ENCODE measurements at places on chromosomes 1 and 21.

- no peak for DNase-seq
Observed at GRCh38 chr1:198932351-198932991, 293.6 kb downstream of the PTPRC start.

- DNase-seq: no peak
Observed at GRCh38 chr1:230368363-230368762, 57.8 kb downstream of the PGBD5 start.

GRCh38 chr1:222229672-222230312 is 318.1 kb downstream of the HHIPL2 start:
- no peak for DNase-seq

- no peak for DNase-seq
Observed at GRCh38 chr1:79293611-79294010, 287.1 kb upstream of the ADGRL4 start.

DNA sequence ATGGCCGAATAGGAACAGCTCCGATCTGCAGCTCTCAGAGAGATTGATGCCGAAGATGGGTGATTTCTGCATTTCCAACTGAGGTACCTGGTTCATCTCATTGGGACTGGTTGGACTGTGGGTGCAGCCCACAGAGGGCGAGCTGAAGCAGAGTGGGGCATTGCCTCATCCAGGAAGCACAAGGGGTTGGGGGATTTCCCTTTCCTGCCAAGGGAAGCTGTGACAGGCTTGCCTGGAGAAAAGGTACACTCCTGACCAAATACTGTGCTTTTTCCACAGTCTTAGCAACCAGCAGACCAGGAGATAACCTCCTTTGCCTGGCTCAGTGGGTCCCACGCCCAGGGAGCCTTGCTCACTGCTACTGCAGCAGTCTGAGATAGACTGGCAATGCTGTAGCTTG is 66.9 kb downstream of the HSD3B1 start:
- DNase-seq: no peak

GRCh38 chr1:221149555-221150075 is 270.4 kb downstream of the HLX start:
- no peak for DNase-seq

- DNase-seq: no peak
Observed at GRCh38 chr1:237811633-237812032, 79.1 kb downstream of the ZP4 start.

DNA sequence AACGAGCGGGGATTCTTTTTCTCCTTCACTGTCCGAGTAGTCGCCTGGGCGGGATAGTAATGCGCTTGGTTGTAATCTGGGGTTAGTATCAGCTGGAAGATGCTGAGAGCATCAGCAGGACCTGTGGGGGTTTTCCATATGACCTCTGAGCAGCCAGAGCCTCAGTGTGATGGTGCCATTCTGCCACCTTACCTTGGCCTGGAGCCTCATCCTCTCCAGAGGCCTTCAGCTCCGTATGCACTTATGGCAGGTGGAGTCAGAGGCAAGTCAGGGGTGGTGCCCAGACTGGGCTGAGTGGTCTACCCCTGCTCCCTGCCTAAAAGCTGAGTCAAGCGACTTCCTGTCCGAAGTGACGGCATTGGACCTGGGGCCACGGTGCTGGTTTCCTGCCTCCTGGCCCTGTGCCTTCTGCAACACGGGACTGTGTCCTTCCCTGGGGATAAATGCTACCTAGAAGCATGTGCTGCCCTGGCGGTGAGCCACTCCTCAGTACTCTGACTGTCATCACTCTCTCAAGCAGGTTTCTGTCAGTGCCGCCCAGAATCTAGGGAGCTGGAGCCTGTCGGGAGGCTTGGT is 24.7 kb downstream of the TENT5C start:
- DNase-seq: no peak

GRCh38 chr1:116508984-116509980 is 61.5 kb downstream of the CD58 start:
- no peak for DNase-seq

DNA sequence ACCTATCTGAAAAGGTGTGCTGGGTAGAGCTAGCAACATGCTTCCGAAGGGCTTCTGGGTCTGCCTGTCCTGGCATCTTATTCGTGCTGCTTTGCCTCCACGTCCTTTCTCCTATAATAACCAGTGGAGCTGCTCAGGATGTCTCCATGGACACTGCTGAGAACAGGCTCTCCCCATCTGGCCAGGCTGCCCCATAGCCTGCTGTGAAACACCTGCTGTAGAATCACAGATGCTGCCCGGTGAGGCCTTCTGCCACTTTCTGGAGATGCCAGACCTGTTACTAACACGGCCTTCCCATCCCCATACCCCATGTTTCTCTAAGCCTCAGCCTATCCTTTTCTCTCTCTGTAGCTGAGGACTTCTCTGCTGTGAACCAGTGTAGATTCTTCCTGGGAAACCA is 120.5 kb downstream of the IER5 start:
- no peak for DNase-seq

DNA sequence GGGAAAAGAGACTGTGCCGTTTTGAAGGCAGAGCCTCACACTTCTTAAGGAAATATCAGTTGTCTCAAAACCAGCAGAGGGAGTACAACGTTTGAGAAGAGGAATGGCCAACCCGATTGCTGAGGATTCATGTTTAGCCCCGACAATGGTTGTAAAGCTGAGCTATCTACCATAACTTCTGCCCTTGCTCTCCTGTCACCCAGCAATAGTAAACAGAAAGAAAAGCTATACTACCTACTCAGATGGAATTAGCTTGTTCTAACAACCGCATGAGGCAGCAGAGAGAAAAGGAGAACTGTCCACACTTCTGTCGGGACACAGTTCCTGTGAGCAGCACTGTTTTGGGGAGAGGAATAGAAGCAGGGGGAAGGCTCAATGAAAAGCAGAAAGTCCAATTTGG is 91.2 kb downstream of the SLC45A1 start:
- DNase-seq: no peak

- DNase-seq: no peak
Observed at GRCh38 chr21:29245104-29245643, 53.5 kb upstream of the BACH1 start.

GRCh38 chr1:61561666-61562065 is 163.3 kb downstream of the TM2D1 start:
- no peak for DNase-seq

- no peak for DNase-seq
Observed at GRCh38 chr1:8349473-8349865, 31.6 kb downstream of the SLC45A1 start.

GRCh38 chr21:25845729-25846256 is 111.0 kb downstream of the GABPA start:
- DNase-seq: no peak

GRCh38 chr1:89698020-89698560 is 65.2 kb downstream of the LRRC8C start:
- no peak for DNase-seq

DNA sequence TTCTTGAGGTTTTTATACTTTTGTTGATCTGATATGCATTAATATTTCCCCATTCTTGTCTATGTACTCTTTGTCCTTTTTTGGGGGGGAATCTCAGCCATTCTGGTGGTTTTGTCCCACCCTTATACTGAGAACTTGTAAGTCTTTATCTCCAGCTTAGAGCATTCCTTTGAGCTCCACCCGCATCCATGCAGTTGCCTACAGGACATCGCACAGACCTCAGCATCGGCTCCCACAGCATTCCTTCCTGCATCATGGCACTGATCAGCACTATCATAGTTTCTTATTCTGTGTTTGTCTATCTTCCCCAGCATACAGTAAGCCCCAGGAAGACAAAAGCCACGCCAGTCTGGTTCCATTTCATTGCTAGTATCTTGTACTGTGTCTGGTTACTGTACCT is 33.0 kb downstream of the HHAT start:
- no peak for DNase-seq

DNA sequence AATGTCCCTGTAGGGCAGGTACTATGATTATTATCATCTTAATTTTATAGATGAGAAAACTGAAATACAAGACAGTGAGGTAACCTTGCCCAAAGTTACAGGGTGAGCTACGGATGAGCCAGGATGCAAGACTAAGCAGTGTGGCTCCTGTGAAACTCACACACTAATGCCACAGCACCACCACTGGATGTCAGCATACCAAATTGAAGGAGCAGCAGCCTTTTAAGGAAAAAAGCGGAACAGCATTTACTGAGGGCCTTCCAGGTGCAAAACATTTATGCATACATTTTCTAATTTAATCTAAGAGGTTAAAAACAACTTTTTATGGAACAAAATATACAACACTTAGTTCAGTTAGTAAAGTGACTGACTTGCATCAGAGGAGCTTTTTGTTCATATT is 41.7 kb downstream of the SEC16B start:
- no peak for DNase-seq

DNA sequence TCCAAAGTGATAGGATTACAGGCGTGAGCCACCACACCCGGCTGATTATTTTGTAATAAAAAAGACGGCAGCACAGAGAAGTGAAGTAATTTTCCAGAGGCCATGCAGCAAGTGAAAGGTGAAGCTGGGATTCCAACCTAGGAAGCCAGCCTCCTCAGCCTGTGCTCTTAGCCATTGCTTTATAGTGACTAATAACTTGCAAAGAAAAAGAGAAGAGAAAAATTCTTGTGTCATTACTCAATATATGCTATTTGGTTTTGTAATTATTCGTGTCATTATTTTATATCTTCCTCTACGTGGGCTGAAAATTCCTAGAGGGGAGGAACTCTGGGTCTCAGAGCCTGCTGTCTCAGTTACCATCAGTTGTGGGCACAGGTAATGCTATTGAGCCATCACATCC is 1.6 kb upstream of the IER5 start:
- DNase-seq: no peak

GRCh38 chr1:229597877-229598276 is 28.0 kb downstream of the TAF5L start:
- no peak for DNase-seq

DNA sequence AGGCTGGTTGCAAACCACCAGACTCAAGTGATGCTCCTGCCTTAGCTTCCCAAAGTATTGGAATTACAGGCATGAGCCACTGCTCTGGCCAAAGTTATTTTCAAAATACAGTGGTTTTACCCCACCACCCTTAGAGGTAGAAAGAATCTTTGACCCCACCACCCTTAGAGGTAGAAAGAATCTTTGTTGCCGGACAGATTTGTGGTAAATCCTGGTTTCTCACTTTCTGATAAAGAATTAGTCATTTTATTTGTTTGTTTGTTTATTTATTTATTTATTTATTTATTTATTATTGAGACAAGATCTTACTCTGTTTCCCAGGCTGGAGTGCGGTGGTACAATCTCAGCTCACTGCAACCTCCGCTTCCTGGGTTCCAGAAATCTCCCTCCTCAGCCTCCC is 55.9 kb downstream of the NFIA start:
- DNase-seq: no peak

DNA sequence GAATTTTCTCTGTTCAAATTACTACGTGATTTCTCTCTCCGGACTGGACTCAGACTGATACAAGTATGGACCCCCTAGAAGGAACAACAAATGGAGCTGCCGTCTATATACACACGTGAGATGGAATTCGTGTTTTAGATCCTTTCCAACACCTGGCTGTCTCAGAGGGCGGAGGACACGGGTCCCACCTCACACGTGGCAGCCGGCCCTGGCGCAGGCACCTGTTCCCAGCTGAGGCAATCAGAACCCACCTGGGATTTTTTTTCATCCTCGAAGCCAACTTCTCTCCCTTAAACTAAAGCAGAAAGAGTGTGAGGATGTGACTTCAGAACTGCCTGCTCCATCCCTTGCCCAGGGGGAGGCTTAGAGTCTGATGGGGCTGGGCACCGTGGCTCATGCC is 34.1 kb upstream of the SCCPDH start:
- DNase-seq: no peak

DNA sequence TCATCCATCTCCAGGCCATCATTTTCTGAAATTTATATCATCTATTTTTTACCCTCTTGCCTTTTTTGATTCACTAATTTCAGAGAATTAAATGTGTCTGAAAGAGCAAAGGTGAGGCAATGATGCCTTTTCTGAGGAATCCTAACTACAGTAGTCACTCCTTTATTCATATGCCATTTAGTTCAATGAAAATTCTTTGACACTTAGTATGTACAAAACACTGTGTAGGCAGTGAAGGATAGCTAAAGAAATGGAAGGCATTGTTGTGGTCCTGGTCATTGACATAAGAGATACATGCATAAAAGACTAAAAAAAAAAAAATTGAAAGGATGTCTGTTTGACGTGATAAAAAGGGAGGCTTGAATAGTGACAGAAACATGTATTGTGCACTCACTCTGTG is 171.9 kb upstream of the BEND5 start:
- no peak for DNase-seq

- no peak for DNase-seq
Observed at GRCh38 chr21:27359141-27359540, 392.3 kb upstream of the ADAMTS5 start.

- no peak for DNase-seq
Observed at GRCh38 chr1:92481971-92482664, 4.6 kb downstream of the GFI1 start.

- DNase-seq: no peak
Observed at GRCh38 chr21:42609811-42610210, 43.6 kb upstream of the PDE9A start.

GRCh38 chr21:30408782-30409494 is 13.1 kb downstream of the KRTAP13-1 start:
- no peak for DNase-seq

- DNase-seq: no peak
Observed at GRCh38 chr1:177798614-177799013, 171.2 kb downstream of the SEC16B start.

DNA sequence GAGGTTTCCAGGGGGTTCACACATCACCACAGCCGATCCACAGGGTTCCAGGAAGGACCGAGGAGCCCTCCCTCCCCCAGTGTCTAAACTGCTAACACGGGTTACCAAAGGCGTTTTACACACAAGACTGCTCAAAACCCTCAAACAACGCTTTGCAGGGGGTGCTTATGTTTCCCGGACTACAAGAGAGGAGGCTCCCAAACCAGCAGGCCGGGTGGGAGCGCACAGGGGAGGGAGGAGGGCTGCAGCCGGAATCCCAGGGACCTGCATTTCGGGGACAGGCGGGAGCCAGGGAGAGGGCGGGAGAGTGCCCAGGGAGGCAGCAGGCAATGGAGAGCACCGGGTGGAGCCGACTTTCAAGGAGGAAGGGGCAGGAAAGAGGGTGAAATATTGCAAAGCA is 50.8 kb downstream of the ACBD3 start:
- no peak for DNase-seq

- DNase-seq: no peak
Observed at GRCh38 chr1:18108299-18109057, 880 bp downstream of the IGSF21 start.

Measured in germinal center (tissue), 1 donor.